ENCODE measurements at places on chromosomes 5 and 9. TPM values are rescaled to one million over a fixed set of nuclear protein-coding genes. Genes with fewer than 3 reads are reported as not detected.

DNA sequence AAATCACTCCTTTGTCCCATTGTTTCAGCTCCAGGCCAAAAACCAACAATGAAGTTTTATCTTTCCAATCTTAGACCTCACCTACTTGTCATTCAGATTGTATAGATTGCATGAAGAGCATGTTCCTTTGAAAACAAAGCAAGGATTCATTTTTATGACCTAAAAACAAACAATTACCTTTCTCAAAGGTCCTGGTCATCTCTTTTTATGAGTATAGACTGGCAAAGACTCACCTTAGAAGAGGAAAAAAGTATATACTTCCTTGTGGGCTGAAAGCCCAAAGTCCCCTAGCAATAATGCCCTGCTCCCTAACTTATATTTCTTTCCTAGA, 28.4 kb upstream of the TLE1 start:
- no peaks in the 10 kb centered on the region for H3K4me1 ChIP-seq
- DNase-seq, result no peak
- H3K27ac ChIP-seq, result no peak overlapping the region
- H3K27me3 ChIP-seq, result no peaks in the 10 kb centered on the region

GRCh38 chr9:1722404-1722803, 292.7 kb upstream of the SMARCA2 start:
- no peak overlapping the region for H3K27ac ChIP-seq
- no peak overlapping the region for H3K4me3 ChIP-seq
- no peak for DNase-seq
- H3K4me1 ChIP-seq, result no peaks in the 10 kb centered on the region
- H3K36me3 ChIP-seq, result no peaks in the 10 kb centered on the region

DNA sequence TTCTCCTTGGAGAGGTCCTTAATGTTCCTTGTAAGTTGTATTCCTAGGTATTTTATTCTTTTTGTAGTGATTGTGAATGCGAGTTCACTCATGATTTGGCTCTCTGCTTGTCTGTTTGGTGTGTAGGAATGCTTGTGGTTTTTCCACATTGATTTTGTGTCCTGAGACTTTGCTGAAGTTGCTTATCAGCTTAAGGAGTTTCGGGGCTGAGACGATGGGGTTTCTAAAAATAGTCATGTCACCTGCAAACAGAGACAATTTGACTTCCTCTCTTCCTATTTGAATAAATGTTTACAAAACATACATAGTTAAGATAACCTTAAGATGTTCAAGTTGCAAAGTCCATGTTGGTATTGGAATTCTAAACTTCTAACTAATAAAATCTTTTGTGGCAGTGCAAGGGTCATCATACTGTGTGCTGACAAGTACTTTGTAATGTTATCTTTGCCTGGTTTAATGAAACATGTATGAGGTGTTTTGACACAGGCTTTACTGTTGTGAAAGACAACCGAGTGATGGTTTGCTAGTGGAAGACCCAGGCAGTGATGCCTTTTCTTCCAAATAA, 286.2 kb downstream of the MRPS30 start:
- DNase-seq, result no peak
- no peak overlapping the region for H3K27ac ChIP-seq
- H3K27me3 ChIP-seq, result no peaks in the 10 kb centered on the region

Gene ISL1
- 1.3 TPM for total RNA-seq

DNA sequence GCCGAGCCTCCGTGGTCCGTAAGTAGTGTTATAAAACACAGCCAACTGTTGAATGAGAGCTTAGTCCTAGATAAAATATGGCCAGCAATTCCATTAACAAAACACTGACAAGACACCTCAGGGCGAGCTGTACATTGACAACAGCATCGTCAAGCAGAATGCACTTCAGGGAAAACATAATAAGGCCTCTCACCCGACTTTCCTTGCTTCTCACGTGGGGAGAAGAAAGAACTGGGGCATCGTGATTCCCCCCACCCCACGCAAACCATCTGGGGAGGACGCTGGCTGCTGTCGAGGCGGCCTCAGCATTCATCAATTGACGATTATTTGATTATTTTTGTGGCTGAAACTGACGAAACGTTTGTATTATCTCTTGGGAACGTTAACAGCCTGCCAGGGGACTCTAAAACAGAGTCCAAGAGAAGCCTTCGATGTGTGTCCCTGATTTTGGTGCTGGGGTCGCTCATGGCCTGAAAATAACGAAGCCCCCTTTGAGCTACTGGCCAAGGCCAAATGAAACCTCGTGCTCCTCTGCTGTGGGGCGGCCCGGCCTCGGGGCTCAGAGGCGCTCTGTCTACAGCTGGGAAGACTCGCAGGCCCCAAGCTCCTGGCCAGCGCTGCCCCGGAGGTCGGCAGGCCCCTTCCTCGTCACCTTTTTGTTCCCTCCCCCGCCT, 464 bp downstream of the GDF9 start:
- H3K27ac ChIP-seq, result peak overlapping the region; percentile 70
- DNase-seq, result no peak
- H3K4me3 ChIP-seq, result peak overlapping the region; percentile 98
- peaks cover 15% of the 10 kb centered on the region for H3K36me3 ChIP-seq
- no peaks in the 10 kb centered on the region for H3K27me3 ChIP-seq

DNA sequence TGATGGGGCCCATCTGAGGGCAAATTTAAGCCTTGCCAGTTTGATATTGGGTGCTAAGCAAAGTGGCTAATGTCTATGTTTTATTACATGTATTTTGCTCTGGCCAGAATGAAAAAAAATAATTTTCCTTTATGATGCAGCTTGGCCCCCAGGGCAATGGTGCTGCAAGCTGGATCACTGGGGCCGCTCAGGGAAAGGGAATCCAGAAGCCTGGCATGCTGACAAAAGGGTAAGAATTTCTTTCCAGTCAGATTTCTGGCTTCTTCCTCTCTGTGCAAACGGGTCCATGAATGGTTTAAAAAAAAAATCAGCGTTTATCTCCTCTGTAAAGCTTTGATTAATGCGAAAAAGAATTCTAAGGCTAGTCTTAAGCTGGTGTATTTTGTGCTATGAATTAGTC, 138.4 kb downstream of the MAPKAP1 start:
- H3K27me3 ChIP-seq, result no peaks in the 10 kb centered on the region
- no peak for DNase-seq
- H3K27ac ChIP-seq, result no peak overlapping the region
- H3K36me3 ChIP-seq, result no peaks in the 10 kb centered on the region

Gene ABCA1
- total RNA-seq, result 0.89 TPM

DNA sequence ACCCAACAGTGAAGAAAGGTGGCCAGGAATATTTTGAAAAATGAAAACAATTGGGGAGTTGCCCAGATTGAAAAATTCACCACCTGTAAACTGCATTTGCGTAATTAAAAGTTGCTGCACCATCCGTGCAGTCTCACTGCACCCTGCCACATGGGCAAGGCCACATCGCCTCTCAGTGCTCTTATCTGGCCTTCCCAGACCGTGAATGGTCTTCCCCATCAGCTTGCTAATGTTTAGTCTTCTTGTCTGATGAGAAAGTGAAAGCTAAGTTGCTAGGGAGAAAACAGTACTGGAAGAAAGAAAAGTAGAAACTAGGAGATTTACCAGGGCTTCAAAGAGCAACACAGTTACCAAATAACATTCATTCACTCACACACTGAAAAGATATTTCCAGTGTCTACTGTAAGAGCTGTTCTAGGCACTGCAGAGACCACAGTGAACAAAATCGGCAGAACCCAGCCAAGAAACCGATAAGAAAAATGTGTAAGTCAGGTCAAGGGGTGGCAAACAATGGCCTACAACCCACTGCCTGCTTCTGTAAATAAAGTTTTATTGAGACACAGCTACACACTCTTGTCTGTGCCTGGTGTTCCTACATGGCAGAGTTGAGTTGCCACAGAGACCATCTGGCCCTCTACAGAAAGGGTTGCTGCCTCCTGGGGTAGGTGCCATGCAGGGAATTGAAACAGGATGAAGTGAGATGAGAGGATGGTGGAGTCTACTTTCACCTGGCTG, 51.2 kb upstream of the CTSL start:
- H3K27ac ChIP-seq, result no peak overlapping the region
- no peaks in the 10 kb centered on the region for H3K27me3 ChIP-seq
- H3K36me3 ChIP-seq, result no peaks in the 10 kb centered on the region
- DNase-seq, result no peak

Measured in HCT116 (cell line).